ENCODE measurements at places on chromosomes 2 and 18.

GRCh38 chr2:65636024-65636423 is 203.6 kb upstream of the SPRED2 start:
- no peak for DNase-seq

- DNase-seq, result no peak
Measured at GRCh38 chr2:46383113-46383395, 85.8 kb downstream of the EPAS1 start.

DNA sequence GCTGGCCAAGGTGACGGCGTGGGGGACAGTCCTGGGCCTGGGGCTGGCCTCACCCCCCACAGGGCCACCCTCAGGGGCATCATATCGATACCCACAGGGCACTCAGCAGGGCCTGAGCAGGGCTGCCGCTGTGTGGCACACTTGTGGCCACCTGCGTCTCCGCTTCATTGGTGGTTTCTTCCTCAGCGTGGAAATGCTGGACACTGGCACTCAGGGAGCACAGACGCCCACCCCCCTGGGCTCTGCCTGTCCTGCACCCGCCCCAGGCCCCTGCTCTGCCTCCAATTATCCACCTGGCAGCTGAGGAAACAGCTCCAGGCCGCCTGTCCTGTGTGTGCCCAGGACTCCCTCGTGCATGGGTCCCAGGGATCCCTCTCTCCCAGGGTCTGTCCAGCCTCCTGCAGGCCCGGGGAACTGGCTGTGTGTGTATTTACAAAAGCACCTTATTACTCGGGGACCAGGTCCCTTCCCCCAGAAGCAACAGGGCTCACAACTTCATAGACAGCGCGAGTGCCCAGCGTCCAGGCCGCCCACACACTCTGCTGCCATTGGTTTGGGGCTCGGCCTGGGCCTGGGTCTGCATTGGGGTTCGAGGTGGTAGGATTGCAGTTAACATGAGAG is 13.1 kb downstream of the CROCC2 start:
- no peak for DNase-seq

DNA sequence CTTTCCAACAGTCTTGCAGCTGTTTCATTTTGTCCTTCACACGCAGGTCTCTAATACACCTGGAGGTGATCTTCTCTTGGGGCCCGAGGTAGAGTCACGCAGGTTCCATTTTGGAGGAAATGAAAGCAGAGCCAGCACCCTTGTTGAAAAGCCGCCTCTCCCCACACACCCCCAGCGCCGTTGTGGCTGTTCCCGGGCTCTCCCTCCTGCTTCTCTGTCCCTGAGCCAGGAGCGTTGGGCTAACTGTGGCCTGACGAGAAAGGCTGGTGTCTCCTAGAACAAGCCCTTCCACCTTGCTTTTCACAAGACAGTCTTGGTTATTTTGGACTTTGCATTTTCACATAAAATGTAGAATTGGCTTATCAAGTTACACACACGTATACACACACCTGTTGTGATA is 16.3 kb downstream of the SNED1 start:
- no peak for DNase-seq

DNA sequence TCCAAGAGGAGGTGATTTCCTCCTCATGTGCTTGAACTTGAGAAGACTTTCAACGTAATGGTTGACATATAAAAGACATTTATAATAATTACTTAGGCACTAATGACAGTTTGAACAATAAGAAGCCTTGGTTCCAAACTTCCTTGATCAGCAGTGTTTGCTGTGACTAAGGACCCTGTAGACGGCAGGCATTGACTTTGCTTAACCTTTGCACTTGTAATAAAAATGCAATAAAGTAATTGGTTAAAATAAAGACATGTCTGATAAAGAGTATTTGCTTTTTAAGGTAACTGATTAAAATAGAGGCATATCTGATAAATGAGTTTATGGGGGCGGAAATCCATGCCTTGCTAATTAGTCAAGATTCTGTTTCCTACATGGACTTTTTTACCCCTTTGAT is 82.2 kb upstream of the ST8SIA3 start:
- DNase-seq, result no peak

DNA sequence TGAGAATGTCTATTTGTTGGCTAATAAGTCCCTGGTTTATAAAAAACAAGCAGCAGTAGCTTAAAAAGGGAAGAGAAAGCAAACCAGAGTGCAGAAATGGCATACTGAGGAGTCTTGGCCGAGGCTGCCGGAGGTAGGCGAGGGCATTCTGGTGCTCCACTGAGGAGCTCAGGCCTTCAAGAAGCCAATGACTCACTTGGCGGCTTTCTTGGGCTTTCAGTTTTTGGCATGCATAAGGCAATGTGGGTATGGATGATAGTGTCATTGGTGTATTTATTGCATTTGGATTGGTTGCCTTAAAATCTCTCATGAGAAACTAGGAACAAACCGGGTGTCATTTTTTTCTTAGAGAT is 119.6 kb upstream of the ARL5A start:
- no peak for DNase-seq

GRCh38 chr2:239509373-239510143 is 108.7 kb upstream of the HDAC4 start:
- DNase-seq, result no peak

DNA sequence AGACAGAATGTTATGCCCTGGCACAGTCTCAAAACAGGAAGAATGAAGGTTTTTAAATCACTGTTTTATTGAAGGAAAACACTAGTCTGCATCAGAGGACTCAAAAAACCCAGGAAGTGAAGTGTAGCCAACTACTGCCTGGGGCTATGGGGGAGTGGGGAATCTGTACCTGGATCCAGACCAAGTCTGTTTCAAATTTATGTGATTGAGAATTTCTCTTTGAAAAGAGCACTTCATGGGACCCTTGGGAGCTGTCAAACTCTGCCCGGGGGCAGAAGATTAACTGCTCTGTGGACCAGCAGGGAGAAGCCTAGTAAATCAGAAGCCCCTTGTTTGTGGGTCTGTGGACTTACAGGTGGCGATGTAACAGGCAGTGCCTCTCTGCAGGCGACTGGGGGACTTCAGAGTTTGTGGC is 45.3 kb upstream of the TANC1 start:
- no peak for DNase-seq

GRCh38 chr2:226273440-226273839 is 526.2 kb downstream of the IRS1 start:
- DNase-seq, result no peak

GRCh38 chr2:27139310-27139709 is at the start of gene PRR30:
Gene PRR30, minus strand, starts transcription at chr2:27139410. Its CDS starts 1,081 bp downstream, at chr2:27138329.
- DNase-seq, result no peak

GRCh38 chr2:186205254-186205911 is 280.7 kb upstream of the ZC3H15 start:
- no peak for DNase-seq

DNA sequence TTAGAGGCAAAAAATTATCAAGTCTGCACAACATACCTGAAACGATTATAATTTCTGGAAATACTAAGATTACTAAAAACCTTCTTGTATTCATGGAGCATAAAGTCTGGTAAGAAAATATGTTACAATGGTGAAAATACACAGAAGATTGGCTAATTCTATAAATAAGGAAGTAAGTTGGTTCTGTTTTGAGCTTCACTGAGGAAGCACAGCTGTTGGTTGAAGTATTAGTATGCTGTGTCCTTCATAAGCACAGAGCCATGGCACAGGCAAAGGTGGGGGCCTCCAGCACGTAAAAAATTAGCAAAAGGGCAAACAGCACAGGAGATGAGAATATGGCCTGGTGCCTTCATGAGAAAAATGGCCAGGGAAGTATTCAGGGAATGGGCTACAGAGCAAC is 40.4 kb upstream of the ANKRD62 start:
- no peak for DNase-seq

GRCh38 chr18:25921677-25922421 is 168.6 kb downstream of the SS18 start:
- peak; percentile 1 for DNase-seq

DNA sequence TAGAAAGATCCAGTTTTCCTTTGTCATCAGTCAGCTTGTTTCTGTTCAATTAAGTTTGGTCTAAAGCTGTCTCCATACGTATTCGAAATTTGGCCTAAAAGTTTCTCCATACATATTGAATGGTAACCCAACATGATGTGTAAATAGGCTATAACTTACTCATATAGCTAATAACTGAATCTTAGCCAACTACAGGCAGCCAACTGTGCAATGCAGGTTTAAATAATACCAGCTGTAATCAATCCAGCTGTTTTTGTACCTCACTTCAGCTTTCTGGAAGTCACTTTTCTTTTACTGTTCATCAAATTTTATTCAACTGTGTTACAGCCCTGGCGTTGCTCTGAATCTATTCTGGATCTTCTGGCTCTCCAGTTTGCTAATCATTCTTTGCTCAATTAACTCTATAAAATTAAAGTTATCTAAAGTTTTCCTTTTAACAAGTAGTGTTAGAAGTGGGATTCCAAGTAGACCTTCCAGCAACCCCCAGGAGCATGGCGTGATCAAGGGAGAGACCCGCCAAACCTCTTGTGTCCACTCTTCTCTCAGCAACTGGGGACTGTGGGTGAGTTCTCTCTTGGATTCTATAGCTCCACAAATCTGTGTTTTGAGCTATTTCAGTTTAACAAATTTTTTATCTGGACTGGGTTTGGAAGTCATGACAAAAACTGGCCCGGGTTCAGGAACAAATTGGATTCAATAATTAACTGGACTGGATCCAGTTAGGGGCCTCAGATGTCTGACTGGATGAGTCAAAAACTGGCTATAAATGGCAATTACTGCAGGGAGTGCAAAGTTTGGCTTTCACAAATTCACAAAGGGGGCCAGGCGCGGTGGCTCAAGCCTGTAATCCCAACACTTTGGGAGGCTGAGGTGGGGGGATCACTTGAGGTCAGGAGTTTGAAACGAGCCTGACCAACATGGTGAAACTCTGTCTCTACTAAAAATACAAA is 329.7 kb upstream of the ST6GAL2 start:
- DNase-seq, result no peak

- no peak for DNase-seq
Measured at GRCh38 chr18:34796035-34796657, 86.0 kb downstream of the DTNA start.

DNA sequence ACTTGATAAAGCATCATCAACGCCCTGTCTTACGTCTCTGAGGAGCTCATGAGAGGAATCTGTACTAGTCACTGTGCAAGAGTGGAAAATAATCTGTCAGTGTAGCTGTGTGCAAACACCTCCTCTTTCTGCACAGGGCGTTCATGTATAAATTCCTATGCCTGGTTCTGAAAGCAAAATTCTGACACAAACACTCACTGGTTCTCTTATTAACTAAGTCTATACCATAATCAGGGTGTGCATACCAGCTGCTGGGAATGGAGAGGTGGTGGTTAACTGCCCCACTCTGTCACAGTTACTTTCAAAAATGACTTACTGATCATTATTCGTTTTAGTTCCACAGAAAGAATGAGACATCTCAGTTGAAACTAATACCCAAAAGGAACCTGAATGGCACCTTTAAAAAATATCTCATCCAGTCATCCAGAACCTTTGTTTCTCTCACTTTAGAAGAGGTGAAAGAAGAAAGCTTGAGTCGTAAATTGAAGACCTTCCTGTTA is 35.7 kb downstream of the STK39 start:
- no peak for DNase-seq

GRCh38 chr18:10099539-10100140 is 185.8 kb downstream of the VAPA start:
- DNase-seq, result no peak

- DNase-seq, result no peak
Measured at GRCh38 chr2:173876833-173877413, 88.2 kb downstream of the SP3 start.

- DNase-seq, result no peak
Measured at GRCh38 chr2:64426183-64426952, 27.6 kb upstream of the LGALSL start.

Data from stimulated activated CD8-positive, alpha-beta memory T cell treated with anti-CD3 and anti-CD28 coated beads, Interleukin-7, amount 100 ng/mL, for 24 hours (primary cell).